Activated CD4-positive, alpha-beta T cell treated with anti-CD3 and anti-CD28 coated beads for 1 hour (primary cell): ENCODE measurements at places on chromosomes 3 and 15.

- no peak for DNase-seq
These were observed 37.4 kb upstream of the CILP start for GRCh38 chr15:65248511-65249255.

DNA sequence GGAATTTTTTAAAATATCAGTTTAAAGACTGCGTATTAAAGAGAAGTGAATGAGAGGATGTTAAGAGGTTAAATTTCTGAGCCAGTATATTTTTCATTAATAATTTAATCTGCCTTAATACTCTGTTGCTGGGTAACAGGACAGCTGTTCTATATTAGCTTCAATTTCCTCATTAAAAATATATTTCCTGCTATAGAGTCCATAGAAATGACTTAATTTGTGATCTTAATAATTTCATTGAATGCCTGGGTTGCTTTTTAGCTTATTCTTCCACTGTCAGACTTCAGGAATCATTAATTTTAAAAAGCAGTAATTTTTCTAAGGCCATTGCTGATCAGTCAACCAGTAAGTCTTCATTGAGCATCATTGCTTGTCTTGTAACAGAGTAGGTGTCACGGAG is 129.0 kb downstream of the THSD4 start:
- no peak for DNase-seq

GRCh38 chr3:112149136-112149535 is 16.1 kb upstream of the GCSAM start:
- DNase-seq = no peak

- no peak for DNase-seq
These were observed 233.5 kb upstream of the WNT5A start for GRCh38 chr3:55720614-55721013.

GRCh38 chr3:97932387-97932801 is 39.8 kb downstream of the RIOX2 start:
- DNase-seq = no peak
